Esophagus squamous epithelium (tissue), 5 donors: ENCODE measurements at places on chromosomes 6 and 20.

GRCh38 chr6:26123947-26124780, 36.9 kb downstream of the HFE start:
- peak; percentile 72 for DNase-seq

- DNase-seq, result no peak
Observed at GRCh38 chr6:52877168-52877567, 32.3 kb downstream of the GSTA3 start.

GRCh38 chr6:47141171-47141570, 99.0 kb upstream of the ADGRF1 start:
- no peak for DNase-seq

- DNase-seq, result no peak
Observed at GRCh38 chr6:22658934-22659333, 89.6 kb downstream of the HDGFL1 start.

DNA sequence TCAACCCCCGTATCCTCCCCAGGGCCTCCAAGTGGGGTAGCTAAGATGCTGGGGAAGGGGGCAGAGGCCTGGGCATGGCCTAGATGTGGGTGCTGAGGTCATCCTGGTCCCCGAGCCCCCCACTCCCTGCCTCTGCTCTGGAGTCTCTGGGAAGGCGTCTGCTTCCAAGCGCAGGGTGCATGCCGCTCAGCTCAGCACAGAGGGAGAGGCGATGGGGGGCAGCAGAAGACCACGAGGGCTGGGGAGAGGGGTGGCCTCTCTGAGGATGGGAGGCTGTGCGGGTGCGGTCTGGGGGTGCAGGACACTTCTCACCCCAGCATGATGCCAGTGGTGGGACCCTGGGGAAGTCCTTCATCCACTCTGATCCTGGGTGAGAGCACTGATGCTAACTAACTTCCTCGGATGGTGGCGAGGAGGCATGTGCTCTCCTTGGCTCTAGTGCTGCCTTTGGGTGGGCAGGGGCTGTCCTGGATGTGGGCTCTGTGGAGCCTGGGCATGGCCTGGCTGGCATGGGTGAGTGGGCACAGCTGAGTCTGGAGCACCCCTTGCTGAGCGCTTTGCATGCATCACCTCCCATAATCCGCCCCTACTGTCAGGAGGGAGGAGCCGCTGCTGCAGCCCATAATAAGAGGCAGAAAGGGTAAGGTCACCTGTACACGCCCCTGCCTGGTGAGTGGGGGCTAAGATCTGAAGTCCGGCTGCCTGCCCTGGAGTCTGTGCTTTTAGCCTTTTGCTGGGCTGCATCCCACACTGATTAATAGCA, 34.7 kb downstream of the EFCAB8 start:
- no peak for DNase-seq

GRCh38 chr20:24722586-24722985, 226.5 kb upstream of the CST7 start:
- no peak for DNase-seq

DNA sequence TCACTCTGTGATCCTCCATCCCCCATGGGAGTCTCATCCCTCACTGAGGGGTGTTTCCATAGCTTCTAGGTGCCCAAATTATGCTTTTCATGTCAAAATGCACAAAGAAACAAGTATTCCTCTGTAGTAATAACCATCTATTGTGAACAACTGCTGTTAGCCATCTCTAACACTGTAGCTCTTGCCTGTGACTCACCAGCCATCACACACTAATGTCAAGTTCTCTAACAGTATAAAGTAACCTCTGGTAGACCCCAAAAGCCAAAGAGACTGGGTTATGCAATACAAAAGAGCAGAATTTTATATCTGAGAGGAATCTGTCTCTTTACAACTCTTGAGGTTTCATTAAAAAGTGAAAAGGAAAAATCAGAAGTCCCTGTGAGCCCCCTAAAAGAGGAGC, 25.4 kb upstream of the IYD start:
- DNase-seq, result no peak
